SJSA1 (cell line): ENCODE measurements at places on chromosomes 3 and 15.

DNA sequence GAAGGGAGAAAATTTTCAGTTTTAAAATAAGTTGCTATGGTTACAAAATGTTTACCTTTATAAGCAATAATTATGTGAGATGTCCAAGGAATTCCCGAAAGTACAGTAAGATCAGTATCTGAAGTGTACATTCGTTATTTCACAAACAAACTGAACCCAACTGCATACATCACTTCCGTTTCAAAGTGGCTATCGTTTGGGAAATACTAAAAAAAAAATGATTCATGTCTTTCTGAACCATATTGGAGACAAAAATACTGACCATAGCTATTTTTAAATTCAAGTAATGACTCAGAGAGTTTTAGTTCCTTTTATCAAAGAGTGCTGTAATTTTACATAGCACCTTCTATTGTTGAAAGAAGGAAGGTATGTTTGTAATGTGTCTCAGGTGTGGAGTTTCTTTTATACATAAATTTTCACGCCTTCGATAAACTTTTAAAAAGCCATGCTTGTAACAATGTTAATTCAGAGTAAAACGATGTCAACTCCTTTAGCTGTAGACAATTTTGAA is 8.0 kb upstream of the ANKRD28 start:
- DNase-seq, result no peak

DNA sequence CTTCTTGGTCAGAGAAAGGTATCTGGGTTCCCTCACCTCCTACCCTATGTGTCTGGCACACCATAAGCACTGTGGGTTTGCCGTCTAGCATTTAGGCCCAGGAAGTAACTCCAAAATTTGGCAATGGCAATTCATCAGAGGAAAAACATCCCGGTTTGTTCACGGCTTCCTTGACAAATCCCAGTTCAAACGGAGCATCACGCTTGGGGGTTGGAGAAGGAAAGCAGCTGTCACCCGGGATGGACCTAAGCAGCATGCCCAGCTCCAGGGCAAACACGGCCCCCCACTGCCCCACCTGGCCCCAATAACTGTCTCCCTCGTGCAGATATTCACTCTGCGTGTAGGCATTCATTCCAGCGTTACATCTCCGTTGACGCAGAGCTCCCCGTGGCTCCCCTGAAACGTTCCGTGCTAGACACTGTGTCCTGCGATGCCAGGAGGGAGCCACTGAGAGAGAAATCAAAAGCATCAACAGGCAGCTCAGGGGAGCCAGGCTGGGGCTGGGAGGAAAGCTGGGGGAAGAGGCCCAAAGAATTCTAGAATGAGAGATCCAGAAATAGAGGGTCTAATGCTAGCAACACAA is 41.4 kb downstream of the NTRK3 start:
- DNase-seq, result no peak

DNA sequence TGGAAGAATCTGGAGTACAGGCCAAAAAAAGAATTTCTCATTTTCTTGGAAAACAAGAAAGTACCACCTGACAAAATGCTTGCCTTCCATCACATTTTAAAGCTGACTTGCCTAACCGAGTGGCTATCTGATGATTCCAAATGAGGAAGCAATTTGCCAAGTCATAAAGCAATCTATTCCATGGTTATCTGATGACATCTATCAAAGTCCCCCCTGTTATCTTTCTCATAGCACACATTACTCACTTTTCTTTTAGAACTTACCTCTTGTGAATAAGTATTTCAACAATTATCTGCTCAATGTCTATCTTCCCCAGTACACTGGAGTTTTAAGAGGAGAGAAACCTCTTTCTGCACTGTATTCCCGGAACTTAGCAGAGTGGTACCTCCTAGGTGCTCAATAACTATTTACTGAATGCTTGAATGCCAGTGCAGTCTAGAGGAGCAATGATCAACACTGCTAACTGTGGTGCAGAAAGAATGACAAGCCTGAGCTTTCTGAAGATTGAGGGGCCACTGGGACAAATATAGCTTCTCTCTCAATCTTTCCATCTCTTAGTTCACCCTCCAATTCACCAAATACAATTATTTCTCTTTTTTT is 186.3 kb upstream of the ATP11B start:
- DNase-seq, result no peak

GRCh38 chr3:35071772-35072171 is 567.6 kb upstream of the ARPP21 start:
- DNase-seq, result no peak

DNA sequence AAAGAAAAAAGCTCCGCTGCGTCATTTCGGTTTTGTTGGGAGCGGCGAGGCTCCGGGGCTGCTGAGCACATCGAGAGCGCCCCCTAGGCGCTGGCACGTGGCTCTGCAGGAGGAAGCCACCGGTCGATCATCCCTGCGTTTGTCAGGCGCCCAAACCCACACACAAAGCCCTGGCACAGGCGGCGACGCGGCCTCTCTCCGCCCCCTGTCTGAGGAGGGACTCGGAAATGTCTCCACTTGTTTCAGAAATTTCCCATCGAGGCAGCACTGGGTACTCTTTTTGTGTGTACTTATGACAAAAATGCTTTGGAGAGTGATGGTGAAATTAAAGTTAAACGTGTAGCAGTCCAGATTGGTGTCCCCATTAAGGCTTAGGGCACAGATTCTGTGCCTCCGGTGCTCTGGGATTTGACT is 407.3 kb upstream of the ONECUT1 start:
- DNase-seq, result peak; percentile 39

GRCh38 chr15:98938105-98938417 is 69.5 kb downstream of the PGPEP1L start:
- no peak for DNase-seq

DNA sequence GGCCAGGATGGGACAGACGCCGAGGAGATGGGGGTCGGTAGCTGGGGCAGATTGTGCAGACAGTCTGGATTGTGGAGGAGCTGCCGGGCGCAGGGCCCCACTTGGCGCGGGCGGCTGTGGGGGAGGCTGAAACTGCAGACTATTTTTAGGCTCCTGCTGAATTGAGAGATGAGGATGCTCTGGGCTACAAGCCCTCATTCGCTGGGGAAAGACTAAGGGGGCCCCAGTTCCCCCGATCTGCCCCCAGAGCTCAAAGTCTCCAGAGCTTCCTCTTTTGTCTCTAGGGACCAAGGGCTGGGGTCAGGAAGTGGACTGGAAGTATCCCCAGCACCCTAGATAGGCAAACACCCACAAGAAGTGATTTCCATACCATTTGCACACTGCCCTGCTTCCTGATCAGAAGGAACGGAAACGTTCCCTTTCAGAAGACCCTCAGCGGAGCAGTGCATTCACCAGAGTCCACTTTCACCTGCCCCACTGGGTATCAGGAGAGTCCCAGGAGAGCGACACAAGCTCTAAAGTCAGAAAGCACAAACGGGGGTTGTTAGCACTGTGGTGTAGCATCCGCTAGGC is 29.7 kb downstream of the SEMA7A start:
- no peak for DNase-seq

- DNase-seq, result no peak
Observed at GRCh38 chr3:122025296-122025695, 3.2 kb upstream of the ILDR1 start.

GRCh38 chr3:38916706-38917105 is 100.7 kb upstream of the SCN10A start:
- no peak for DNase-seq

GRCh38 chr3:177591379-177591778 is 394.1 kb upstream of the TBL1XR1 start:
- DNase-seq, result no peak

DNA sequence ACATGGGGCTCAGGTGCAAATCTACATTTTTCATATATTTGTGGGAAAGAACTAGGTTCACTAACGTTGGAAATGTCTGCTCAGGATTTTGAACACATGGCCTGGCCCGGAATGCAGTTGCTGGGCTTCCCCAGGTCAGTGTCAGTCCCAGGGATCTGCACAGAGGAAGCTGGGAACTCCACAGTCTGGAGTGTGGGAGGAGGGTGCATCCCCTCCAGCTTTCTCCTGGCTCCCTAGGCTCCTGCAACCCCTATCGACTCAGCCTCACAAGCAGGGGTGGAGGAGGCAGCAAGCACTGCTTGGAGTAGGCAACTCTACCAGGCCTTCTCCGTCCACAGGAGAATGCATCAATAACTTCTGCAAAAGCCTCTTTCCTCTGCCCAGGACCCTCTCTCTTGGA is 30.1 kb upstream of the HCN4 start:
- DNase-seq, result no peak

GRCh38 chr3:180284331-180285110 is 247.8 kb upstream of the PEX5L start:
- no peak for DNase-seq

DNA sequence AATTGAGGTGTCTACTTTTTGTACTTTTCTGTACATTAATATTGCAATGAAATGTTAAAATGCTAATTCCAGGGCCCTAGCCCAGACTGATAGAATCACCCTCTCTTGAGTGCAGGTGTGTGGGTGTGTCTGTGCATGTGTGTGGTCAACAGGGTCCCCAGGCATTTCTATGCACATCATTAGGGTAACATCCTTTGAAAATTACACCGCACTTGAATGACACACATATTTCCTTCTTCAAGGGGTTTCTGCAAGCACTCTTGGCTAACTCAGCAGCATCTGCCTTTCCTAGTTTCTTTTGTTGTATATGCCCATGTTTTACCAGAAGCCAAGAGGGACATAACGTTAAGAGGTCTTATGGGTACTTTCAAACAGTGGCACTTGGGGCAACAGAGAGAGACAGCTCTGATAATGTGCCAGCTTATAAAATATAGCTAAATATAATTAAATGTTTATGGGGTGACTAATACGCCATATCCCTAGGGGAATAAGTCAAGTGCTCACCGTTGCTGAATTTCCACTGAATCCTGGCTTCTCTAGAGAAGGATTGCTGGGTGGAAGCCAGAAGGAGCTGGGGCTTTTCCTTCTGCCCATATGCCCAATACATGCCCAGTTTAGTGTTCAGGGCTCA is 54.5 kb upstream of the LRIG1 start:
- peak; percentile 33 for DNase-seq

DNA sequence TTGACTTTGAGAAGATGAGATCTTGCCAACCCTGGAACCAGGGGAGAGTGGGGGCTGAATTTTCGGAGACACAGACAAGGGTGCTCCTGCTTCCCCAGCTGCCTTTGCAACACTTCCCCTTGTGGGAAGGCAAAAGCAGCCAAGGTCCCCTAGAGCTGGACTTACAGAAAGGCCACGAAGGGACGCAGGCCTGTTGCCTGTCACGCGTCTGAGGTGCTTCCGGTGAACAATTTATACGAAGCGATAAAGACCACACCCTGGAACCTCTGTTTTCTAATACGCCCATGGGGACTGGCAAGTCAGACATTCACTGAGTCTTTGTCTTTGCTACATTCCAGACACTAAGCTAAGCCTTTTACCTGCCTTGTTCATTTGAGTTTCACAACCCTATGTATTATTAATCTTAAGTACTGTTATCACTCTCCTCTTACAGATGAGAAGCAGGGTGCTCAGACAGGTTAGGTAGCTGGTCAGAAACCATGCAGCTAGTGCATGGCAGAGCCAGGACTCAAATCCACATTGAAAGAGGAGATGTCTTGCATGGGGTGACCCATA is 13.2 kb downstream of the MEGF11 start:
- DNase-seq, result no peak

- DNase-seq, result no peak
Observed at GRCh38 chr3:161153480-161153879, 48.3 kb upstream of the B3GALNT1 start.

GRCh38 chr3:24400450-24400849 is 94.2 kb downstream of the THRB start:
- no peak for DNase-seq

GRCh38 chr15:41061667-41062066 is 54.4 kb downstream of the INO80 start:
- no peak for DNase-seq

GRCh38 chr15:92107510-92107909 is 254.0 kb downstream of the SLCO3A1 start:
- DNase-seq, result no peak

DNA sequence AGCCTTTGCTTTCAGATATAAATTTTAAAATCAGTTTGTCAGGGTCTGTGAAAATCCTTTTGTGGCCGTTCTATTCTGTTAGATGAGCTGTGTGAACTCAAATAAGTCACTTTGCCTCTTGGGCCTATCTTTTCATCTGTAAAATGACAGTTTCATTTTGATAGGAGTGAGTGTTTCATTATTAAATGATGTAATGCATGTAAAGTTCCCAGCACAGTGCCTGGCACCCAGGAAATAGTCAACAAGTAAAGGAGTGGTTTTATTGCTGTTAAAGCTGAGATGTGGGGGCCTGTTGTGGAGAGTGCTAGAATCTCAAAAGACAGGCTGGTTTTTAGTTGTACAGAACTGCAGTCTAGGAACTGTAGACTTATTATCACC is 394.5 kb upstream of the CFAP20DC start:
- DNase-seq, result no peak

GRCh38 chr3:42736531-42736930 is 33.9 kb upstream of the HHATL start:
- no peak for DNase-seq

DNA sequence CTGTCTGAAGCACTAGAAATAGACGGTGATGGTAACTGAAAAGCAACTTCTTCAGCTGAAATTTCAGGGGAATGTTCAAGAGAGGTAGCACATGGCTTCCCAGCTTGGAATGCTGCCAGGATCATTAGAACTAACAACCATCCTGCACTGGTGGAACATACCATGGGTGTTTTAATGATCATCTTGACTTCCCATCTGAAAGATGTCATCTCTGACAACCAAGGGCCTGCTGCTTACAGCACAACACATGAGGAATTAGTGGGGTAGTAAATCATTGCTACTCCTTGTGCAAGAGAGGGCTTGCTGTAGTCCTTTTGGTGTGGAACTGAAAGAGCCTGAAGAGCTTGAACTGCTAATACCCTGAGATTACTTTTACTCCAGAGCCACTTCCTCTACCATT is 853.7 kb downstream of the MCTP2 start:
- no peak for DNase-seq

- peak; percentile 77 for DNase-seq
Observed at GRCh38 chr3:195255571-195256501, 15.1 kb downstream of the XXYLT1 start.

DNA sequence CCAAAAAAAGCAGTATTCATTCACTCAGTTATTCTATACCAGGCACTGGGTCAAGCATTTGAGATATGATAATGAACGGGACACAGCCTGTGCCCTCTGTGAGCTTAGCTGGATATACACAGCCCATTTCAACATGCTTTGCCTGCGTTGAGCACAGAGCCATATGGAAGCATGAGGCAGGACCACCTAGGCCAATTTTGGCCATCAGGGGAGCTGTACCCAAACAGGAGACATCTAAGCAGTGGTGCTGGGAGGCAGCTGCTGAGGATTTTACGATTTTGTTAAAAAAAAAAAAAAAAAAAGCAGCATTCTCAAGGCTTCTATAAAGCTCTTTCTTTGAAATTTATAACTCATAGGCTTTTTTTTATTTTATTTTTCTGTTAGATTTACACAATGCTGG is 87.2 kb upstream of the SLC2A2 start:
- no peak for DNase-seq
